ENCODE measurements at places on chromosomes 11 and 22.

DNA sequence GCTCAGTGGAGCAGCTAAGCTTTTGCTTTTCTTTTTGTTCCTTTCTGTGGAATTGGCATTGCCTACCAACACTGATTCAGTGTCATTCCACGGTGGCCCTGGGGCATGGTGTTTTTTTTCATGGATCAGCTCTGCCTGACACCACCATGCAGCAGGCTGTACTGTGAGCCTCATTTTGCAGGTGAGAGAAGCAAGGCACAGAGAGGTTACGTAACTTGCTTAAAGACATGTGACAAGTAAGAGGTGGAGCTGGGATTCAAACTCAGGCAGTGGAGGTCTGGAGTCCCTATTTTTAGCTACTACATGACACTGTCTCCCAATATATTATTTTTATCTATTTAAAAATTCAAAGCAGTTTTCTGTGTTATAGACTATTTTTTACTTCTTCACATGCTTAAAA is 44.4 kb downstream of the APOL3 start:
- DNase-seq: no peak

GRCh38 chr11:87454241-87454640 is 416.5 kb downstream of the TMEM135 start:
- no peak for DNase-seq

- no peak for DNase-seq
These were observed 2.0 kb downstream of the RIC8A start for GRCh38 chr11:209275-210121.

GRCh38 chr11:6268820-6269219 is 9.2 kb downstream of the CCKBR start:
- DNase-seq: no peak

- DNase-seq: no peak
These were observed 124.6 kb downstream of the NXPE2 start for GRCh38 chr11:114802878-114803277.

DNA sequence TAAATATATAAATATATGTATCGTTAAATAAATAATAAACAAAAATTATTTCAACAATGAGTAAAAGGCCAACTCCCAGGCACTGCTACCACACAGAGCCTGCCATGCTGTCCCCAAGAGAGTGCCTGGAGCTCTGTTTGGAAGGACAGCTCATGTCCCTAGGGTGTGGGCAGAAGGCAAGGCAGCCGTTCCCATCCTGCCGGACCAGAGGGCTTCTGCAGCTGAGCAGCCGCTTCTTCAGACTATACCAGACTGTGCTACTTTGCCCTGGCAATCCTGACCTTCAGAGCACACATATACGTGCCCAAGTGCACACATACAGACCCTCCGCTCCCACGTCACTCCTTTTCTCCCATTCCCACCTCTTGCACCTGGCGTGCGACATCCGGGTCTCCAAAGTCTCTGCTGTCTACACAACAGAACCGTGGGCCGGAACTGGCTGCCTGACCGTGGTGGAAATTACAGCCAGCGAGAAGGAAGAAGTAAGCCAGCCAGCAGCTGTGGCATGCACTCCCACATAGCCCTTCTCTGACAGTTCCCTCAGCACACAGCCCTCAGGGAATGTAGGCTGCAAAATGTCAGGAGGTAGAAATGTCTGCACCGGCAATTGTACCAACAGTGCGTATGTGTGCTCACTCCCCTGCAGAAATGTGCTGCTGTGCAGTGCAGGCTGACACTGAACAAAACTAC is 24.0 kb downstream of the PAX6 start:
- no peak for DNase-seq

GRCh38 chr11:62393061-62393611 is 25.7 kb upstream of the SCGB1A1 start:
- DNase-seq: no peak

GRCh38 chr11:48261600-48261999 is 2.1 kb upstream of the OR4X1 start:
- no peak for DNase-seq

DNA sequence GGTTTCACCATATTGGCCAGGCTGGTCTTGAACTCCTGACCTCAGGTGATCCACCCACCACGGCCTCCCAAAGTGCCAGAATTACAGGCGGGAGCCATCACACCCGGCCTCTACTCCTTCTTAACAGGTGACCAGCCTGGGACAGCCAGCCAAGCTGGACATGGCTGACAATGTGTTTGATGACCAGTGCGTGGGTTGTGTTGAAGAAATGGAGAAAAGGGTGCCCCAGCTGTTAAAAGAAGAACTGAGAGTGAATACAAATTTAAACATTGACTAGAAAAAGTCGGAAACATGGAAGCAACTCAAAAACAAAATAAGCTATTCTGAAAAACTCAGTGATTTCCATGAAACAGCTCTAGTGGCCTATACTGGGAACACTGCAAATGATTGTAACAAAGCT is 86.5 kb upstream of the CLPB start:
- no peak for DNase-seq

GRCh38 chr11:115197433-115197832 is 306.8 kb downstream of the CADM1 start:
- DNase-seq: no peak

- no peak for DNase-seq
These were observed 63.2 kb upstream of the BIRC3 start for GRCh38 chr11:102254047-102254446.

- peak; percentile 66 for DNase-seq
These were observed at the start of gene TOP3B for GRCh38 chr22:21982338-21982965. Gene TOP3B, minus strand, starts transcription at chr22:21982787. Its CDS starts 7,078 bp downstream, at chr22:21975709.

GRCh38 chr11:103995896-103996295 is 40.5 kb upstream of the DDI1 start:
- no peak for DNase-seq

- no peak for DNase-seq
These were observed 85.9 kb downstream of the MICAL2 start for GRCh38 chr11:12196308-12196707.

DNA sequence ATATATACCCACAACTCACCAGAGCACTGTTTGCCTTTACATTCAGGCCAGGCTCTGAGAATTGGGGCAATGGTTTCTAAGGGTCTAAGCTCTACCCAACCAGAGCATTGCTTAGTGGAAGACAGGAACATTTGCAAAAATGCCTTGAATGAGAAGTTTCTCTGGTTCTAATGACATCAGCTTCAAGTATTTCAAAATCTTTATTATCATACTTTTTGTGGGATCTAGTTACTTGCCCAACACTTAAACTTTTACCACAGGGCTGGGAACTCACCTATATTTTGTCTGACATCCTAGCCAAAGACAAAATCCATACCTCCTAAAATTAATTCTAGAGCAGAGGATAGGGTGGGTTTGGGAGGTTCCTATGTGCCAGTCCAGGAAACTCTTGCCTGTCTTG is 51.5 kb downstream of the INSC start:
- DNase-seq: no peak

DNA sequence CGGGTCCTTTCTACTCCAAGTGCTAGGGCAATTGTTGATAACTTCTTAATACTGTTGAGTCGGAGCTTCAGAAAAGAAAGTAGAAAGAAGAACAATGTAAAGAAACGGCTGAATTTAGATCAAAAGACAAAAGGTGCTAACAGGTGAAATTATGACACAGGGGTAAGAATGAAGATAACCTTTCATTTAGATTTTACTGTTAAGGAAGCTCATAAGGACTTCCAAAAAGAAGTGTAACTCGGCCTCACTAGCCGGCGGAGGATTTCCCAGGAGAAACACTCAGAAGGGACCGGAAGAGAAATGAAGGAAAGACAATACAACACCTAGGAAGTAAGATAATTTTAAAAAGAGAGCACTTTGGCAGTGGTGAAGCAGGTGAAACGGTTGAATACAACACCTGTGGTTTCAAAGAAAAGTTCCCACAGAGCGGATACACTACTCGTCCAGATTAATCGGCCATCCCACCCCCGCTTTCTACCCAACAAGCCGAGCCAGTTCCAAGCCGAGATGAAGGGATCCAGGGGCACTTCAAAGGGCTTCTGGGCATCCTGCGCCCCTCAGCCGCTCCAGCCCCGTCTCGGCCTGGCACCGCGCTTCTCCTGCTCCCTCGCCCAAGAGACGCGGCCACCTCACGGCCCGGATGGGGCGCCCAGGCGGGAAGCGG is 737 bp downstream of the PPP2R1B start:
- DNase-seq: no peak

DNA sequence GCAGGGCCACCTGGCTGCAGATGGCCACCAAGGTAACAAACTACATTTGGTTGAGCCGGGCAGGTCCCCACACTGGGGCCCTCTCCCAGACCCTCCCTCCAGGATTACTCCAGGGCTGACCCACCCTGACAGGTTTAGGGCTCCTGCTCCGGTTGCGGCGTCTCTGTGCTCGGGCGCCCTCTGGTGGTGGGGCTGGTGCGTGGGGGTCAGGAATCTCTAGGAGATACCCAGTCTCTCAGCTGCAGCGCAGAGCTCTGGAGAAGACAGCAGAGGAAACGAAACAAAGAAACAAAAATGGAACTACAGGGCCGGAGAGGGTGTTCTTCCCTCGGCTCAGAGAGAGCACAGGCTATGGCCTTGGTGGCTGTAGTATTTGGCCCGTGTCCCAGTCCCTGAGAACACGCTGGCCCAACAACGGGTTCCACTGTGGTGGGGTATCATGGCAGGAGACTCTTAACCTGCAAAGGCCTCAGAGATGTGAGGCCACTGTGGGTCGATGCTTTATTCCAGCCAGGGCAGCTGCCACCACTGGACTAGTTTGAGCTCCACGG is 2.4 kb downstream of the C11orf96 start:
- peak; percentile 9 for DNase-seq

DNA sequence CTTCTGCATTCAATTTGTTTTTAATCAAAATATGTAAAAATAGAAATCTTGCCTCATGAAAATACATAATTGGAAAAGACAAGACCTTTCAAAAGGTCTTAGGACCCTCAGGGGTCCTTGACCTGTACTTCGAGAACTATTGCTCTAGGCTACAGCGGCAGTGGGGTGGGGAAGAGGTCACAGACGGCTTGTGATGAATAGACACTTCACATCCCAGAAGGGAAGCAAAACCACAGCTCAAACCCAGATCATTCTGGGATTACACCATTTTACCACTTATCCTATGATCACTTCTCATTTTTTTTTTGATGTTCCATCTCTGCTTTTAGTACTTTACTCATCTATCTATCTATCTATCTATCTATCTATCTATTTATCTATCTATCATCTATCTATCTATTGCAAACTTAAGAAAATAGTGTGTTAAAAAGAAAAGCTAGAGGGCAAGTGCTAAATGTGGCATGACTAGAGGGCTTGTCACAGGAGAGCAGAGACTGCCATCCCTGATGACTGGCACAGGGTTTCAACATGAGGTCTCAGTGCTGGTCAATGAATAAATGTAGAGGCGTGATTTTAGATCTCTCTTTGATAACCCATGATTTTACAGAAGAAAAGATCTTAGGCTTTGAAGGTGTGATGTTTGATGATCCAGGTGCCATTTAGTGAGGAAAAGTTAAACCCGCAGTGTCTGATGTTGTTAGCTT is 37.1 kb downstream of the RNF141 start:
- DNase-seq: no peak

DNA sequence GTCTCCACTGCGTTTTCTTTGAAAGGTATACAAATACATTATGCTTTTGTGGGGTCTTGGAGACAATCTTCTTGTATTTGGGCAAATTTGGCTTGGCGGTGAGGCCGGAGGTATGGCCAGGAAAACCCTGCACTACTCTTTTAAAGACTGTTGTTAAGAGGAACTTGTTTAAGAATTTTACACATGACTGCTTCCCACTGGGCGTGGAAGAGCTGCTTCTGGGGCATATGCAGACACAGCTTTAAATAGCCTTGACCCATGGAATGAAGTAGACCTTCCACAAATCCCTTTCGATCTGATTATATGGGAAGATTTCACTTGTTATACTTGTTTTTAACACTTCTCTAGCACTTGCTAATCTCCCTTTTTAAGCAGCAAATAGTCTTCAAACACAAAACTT is 453.6 kb downstream of the MN1 start:
- DNase-seq: no peak

GRCh38 chr11:70141486-70142220 is 61.4 kb upstream of the FADD start:
- no peak for DNase-seq

GRCh38 chr22:17258015-17258787 is 39.0 kb upstream of the ADA2 start:
- DNase-seq: no peak

DNA sequence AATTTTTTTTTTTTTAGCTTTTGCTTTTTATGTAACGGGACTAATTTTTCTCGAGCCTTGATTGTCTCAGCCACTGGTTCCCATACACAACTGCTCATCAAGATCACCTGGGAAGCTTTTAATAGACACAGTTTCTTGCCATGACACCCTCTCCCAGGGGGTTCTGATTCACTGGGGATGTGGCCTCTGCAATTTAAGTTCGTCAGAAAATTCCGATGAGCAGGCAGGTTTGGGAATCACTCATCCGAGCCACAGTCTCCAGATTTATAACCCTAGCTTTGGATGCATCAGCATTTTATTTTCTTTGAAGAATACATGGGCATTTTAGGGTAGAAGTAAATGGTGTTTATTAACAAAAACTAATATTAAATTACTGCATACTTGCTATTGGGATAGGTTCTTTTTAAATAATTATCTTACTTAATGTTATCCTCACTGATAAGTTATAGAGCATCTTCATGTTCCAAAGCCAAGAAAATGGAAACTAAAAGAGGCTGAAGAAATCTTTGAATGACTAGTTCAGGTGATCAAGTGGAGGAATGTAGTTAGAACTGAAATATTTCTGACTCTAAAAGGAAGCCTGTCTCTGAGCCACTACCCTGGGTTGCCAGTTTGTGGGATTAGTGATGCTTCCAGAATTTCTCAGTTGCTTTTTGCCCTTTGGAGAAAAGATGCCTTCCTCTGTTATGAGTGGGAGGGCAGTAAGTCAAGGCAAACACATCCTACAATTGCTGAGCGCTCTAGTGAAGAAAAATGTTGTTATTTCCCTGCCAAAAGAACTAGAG is 319.0 kb downstream of the DDX10 start:
- no peak for DNase-seq

- DNase-seq: no peak
These were observed 1996.9 kb downstream of the LRRC4C start for GRCh38 chr11:39462506-39462905.

GRCh38 chr22:33299245-33299956 is 241.2 kb upstream of the SYN3 start:
- DNase-seq: no peak

- no peak for DNase-seq
These were observed 29.6 kb downstream of the SOX6 start for GRCh38 chr11:16326679-16327297.

GRCh38 chr22:34434371-34434770 is 514.1 kb upstream of the LARGE1 start:
- DNase-seq: no peak

DNA sequence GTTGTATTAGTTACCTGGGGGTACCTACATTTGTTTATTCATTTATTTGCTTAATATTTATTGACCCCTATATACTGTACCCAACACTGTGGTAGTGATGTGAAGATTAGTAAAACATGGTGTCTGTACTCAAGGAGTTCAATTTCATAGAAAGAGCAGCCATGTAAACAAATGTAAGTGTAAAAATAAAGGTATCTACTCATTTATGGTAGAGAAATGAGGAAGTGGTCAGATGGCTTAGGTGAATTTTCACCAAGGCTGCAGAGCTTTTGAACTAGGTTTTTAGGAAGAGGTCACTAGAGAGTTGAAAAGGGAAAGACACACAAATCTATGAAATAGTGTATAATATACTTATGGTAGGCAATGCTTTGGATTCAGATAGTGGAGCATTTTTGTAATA is 11.1 kb downstream of the CTR9 start:
- no peak for DNase-seq

GRCh38 chr11:113279591-113279990 is 34.8 kb upstream of the TTC12 start:
- no peak for DNase-seq
